ENCODE measurements at places on chromosomes 5 and 9.

- no peak for DNase-seq
Observed at GRCh38 chr5:119343766-119344165, 12.1 kb upstream of the TNFAIP8 start.

GRCh38 chr5:35042781-35043180 lies 5.0 kb downstream of the AGXT2 start:
- DNase-seq = no peak

GRCh38 chr9:129606161-129607026 lies 14.5 kb downstream of the C9orf50 start:
- DNase-seq = no peak

- DNase-seq = no peak
Observed at GRCh38 chr5:159398936-159399335, 68.6 kb upstream of the IL12B start.

DNA sequence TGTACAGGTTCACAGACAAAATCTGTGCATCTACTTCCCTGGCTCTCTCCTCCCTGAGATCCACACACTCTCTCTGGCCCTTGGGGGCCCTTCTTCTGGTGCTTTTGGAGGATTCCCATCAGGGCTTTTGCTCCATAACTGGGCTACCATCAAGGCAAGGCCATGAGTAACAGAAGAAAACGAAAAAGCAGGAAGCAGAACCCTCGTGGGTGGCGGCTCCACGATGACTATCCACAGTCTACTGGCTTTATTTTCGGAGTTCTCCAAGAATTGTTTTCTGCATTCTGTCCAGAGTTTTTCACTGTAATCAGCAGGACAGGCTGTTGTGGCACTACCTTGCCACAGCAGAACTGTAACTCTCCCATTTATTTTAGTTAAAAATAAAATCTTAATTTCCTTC lies 19.9 kb downstream of the PNPLA7 start:
- no peak for DNase-seq

DNA sequence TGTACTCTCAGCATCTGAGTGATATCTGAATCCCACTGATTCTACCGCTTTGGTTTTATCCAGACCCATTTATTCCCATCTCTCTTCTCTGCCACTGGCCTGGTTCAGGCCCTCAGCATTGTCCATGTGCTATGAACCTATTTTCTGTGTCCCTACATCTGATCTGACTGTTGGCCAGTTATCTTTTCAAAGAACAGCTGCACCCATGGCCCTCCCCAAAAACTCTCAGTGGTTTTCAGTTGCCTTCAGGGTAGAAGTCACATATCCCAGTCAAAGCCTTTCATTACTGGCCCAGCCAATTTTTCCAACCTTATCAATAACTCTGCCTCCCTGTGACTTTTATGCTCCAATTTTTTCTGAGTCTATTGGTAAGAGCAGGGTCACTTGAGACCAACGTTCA lies 297.0 kb downstream of the TRIM32 start:
- DNase-seq = no peak

- no peak for DNase-seq
Observed at GRCh38 chr5:168792678-168793077, 213.5 kb upstream of the PANK3 start.

GRCh38 chr5:54991416-54991815 lies 6.0 kb upstream of the ESM1 start:
- no peak for DNase-seq
